ENCODE measurements at places on chromosomes 7 and 10.

- DNase-seq, result peak; percentile 26
Measured at GRCh38 chr7:143405173-143406001, 3.3 kb downstream of the EPHA1 start.

- peak; percentile 14 for DNase-seq
Measured at GRCh38 chr10:87864496-87865059, 1.2 kb downstream of the PTEN start.

- no peak for DNase-seq
Measured at GRCh38 chr10:33800986-33801385, 466.5 kb upstream of the NRP1 start.

DNA sequence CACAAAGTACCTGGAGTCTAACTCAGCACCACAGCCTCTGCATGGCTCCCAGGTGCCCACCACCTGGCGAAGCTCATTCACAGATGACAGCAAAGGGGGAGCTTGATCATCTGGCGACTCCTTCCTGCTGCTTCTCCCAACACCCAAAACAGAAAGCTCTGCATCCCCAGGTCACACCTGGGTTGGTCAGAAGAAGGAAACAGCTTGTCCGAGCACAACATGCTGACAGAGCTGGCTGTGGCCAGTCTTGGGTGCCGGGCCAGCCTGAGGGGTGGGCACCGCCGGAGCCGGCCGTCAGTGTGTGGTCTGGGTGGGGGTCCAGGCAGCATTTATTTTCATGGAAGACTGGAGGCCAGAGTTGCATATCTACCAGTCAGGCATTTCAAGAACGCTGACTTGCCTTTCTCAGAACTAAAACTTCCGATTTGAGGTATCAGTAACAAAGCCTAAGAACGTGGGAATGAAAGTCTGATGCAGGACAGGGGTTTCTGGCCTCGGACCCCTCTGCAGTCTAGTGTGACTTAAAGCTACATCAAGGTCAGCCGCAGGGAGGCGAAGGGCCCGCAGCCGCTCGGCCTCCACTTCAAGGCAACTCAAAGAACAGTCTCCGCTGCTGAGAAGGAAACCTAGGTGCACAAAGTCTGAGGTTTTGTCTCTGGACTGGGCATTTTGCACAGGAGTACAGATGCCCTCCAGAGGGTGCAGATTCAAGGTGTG, 109.6 kb downstream of the CYTH3 start:
- DNase-seq, result no peak

DNA sequence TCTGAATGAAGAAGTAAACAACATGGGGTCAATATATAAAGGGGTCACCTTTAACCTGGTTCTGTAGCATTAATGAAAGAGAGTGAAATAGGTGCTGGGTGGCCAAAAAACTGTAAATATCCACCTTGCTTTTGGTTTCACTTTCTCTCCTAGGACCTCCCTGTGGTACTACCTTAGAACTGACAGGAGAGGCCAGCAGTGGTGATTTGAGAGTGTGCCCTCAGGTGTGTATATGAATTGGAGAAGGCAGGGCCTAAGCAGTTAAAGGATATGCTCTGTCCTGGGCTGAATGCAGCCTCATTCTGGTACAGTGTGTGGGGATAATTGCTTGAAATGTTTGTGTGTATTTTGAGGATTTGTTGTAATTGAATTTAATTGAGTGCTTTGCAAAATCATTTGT, 62.0 kb downstream of the BBS9 start:
- DNase-seq, result no peak

DNA sequence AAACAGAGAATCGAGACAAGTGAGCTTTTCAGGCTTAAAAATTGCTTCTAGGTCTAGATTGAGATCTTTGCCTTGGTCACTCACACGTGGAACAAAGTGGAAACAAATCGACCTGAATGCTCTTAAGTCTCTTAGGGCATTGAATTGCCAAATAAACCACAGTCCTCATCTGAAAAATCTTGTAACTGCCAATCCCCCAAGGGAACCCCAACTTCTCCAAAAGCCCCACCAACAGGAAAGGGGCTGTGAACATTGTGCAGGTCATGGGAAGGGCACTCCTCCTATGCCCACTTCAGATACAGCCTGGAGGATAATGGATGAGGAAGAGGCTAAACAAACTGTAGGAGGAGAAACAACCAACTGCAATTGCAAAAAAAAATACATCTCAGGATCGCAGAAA, 91.3 kb downstream of the DGKI start:
- DNase-seq, result no peak

- no peak for DNase-seq
Measured at GRCh38 chr10:81104494-81104893, 566.8 kb downstream of the SH2D4B start.

DNA sequence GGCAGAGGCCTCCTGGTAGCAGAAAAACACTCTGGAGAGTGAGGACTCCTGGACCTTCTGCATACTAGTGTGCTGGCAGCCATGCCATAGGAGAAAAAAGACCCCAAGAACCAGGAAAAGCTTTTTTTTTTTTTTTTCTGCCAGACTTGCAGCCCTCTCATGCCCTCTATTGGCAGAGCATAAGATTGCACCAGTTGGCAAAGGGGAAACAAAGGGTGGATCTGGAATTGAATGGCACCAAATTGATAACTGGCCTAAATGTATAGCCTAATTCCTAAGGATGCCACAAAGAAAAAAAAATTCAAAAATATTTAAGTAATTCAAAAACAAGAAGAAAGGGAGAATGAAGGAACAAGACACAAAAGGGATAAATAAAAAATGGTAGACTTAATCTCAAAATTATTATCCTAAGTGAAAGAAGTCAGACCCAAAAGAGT, 112.5 kb upstream of the GHITM start:
- peak; percentile 45 for DNase-seq

GRCh38 chr10:98340261-98340939, 72.4 kb upstream of the LOXL4 start:
- DNase-seq, result peak; percentile 46

DNA sequence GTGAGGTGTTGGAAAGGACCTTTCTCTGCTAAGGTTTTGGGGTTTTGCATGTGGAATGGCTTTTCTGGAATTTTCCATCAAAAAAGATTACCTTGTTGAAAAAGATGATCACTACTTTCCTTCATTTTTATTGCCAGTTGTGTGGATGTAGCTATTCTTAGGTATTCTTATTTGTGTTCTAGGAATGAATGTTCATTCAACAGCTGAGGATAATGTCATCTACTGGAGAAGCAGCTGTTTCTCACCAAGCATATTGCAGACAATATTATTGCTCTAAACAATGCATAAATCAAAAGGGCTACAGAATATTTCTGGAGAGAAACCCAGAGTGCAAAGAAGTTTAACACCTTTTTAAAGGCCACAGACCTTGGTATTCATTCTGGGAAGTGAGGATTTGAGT, 145.6 kb upstream of the CALCR start:
- no peak for DNase-seq

GRCh38 chr7:1670894-1671593, 967 bp downstream of the ELFN1 start:
- no peak for DNase-seq
